ENCODE measurements at places on chromosomes 5 and 9.

DNA sequence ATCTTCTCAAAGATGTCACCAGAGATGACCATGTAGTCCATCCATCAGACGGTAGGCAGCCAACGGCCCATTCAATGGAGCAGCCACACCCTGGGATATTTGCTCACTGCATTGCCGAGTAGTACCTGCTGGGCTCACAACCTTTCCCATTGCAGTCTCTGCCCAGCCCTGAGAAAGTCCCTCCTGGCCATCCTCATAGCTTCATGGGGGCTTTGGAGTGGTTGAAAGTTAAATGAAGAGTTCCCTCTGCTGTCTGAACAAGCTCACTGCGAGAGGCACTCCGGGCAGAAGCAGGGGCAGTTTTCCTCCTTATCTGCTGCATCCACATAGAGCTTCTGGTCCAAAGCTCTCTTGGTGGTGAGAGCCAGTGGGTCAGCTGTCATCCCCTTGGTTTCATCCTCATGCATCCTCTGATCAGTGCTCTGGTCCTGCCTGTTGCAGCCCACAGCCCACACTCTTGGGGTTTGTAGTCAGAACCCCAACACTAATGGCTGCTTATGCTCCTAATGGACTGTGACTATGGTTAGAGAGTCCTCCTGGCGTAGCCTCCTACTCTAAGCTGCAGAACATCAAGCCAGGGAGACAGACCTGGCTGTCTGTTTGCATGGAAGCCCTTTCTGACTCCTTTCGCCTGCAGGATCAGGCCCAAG, 23.3 kb downstream of the TNFSF8 start:
- DNase-seq: no peak

GRCh38 chr5:42645138-42645537, 111.5 kb upstream of the CCDC152 start:
- DNase-seq: no peak

DNA sequence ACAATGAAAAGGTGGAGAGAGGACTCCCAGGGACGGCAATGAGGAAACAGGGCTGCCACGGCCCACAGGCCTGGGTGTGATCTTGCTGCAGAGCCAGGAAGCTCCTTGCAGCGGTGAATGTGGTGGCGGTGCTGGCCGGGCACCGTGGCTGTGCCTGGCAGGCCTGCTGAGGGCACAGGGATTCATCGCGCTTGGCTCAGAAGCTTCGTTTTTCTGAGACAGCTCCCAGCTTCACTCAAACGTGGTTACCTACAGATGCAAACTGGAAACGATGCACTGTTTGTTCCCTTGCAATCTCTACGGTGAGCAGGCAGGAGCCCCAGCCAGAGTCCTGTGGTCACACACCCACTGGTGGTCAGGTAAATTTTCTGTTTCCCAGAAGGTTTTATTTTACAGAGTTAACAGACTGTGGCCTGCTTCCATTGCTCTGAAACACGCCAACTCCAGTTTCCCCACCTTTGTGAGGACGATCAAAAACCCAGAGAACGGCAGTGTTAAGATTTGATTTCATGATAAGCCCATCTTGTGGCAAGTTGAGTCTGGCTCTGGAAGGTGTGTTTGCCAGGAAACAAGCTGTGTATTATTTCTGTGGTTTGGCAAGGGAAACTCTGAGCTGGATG, 183.9 kb downstream of the AUH start:
- no peak for DNase-seq

- no peak for DNase-seq
These were observed 19.5 kb downstream of the PBX3 start for GRCh38 chr9:125766468-125767221.

DNA sequence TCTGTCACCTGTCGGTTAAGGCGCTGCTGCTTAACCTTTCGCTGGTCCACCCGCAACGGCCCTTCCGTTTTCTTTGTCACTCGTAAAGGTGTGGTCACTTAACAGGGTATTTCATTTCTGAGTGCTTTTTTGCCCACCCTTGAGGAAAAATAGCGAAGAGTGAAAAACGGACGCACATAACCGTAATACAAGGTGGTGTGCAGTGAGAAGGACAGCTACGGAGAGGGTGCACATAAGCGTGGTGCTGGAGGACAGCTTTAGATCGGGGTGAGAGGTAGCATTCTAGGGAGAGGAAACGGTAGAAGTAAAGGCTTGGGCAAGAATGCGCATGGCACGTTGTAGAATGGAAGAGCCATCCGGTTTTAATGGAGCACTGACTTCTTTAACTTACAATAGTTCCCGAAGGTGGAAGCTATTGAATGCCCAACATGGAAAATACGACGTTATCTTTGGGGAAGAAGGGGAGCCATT, 761 bp downstream of the CCT5 start:
- no peak for DNase-seq

DNA sequence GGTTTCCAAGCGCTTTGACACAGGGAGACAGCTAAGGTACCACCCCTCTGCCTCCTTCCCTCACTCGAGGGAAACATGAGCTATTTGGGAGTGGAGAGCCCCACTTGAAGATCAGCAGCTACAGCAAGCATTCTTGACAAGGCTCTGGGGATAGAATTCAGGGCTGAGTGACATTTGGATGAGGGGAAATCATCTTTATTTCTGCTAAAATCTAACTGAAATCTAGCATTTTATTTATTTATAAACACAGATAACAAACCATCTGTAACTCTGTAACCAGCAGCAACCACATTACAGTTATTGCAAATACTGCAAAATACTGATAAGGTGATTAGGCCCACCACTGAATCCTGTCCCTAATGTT, 22.4 kb downstream of the RNF130 start:
- no peak for DNase-seq

All from sigmoid colon (tissue), 7 donors.